ENCODE measurements at places on chromosomes 6 and 20.

- no peak for ATAC-seq
Observed at GRCh38 chr6:136734977-136735376, 57.3 kb downstream of the MAP3K5 start.

- no peak for ATAC-seq
Observed at GRCh38 chr6:53730767-53731166, 64.0 kb upstream of the LRRC1 start.

GRCh38 chr6:150987371-150987828 is 121.9 kb downstream of the MTHFD1L start:
- ATAC-seq: peak; percentile 79

DNA sequence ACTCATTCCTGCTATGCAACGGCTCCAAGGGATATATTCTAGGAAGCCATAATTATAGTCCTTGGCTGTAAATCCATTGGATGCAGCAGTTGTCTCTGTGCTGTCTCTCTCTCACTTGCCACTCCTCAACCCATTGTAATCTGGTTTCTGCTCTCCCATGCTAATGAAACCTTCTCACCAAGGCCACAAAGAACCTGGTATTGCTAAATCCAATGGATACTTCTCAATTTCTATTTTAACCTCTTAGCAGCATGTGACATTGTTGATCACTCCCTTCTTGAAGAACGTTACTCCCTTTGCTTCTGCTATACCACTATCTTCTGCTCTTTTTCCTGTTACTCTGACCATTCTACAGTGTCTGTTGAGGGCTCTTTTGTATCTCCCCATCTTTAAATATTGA is 39.8 kb upstream of the GCLC start:
- ATAC-seq: no peak

- ATAC-seq: peak; percentile 85
Observed at GRCh38 chr20:7859356-7859802, 80.9 kb downstream of the HAO1 start.

DNA sequence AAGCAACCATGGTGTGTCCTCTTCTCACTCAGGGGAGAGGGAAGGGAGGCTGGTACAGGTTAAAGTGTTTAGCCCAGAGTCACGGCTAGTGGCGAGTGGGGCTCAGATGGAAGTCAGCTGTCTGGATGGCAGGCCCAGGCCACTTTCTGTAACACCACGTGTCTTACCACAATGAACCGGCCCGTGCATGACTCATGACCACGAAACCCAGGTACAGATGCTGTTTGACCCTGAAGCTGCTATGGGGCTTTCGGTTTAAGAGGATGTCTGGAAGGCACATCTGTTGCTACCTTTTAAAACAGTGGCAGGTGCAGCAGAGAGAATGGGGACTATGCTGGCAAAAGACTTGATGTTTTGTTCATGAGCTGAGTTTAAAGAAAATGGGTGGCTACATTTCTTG is 36.5 kb upstream of the MPC1 start:
- ATAC-seq: no peak

DNA sequence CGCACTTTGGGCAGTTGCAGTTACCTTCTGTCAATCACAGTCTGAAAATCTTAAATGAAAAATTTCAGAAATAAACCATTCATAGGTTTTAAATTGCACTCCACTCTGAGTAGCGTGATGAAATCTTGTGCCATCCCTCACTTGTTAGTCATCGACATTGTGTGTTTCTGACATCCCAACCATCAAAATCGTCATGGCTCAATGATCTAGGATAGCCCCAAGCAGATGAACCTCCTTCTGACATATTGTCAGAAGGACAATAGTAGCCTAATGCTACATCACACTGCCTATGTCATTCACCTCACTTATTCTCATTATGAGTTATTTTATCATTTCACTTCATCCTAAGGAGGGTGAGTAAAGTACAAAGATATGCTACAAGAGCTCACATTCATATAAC is 284.8 kb downstream of the PTPRK start:
- no peak for ATAC-seq

GRCh38 chr20:33704197-33704924 is 15.7 kb downstream of the PXMP4 start:
- no peak for ATAC-seq

- no peak for ATAC-seq
Observed at GRCh38 chr6:21256197-21256596, 337.4 kb upstream of the SOX4 start.

DNA sequence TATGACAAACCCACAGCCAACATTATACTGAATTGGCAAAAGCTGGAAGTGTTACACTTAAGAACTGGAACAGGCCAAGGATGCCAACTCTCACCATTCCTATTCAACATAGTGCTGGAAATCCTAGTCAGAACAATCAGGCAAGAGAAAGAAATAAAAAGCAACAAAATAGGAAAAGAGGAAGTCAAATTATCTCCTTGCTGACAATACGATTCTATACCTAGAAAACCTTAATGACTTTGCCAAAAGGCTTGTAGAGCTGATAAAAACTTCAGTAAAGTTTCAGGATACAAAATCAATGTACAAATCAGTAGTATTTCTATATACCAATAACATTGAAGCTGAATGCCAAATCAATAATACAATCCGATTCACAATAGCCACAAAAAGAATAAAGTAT is 32.4 kb downstream of the OR5V1 start:
- ATAC-seq: no peak

DNA sequence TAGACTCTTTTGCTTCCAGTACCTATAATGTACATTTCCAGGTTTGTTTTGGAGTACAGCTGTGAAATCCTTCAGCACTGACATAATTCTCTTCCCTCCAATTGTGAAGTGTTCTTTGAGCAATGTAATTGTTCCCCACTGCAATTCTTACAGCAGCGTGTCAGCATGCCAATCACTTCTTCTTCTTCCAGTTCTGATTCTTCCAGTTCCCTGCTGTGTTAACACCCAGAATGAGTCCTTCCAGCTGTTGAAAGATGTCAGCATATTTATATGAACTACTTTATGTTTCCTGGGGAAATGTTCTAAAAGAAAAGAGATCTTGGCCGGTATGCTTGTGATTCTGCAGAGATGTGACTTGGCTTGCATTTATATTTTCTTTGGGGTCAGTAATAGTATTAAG is 213.9 kb downstream of the UNC5CL start:
- no peak for ATAC-seq

DNA sequence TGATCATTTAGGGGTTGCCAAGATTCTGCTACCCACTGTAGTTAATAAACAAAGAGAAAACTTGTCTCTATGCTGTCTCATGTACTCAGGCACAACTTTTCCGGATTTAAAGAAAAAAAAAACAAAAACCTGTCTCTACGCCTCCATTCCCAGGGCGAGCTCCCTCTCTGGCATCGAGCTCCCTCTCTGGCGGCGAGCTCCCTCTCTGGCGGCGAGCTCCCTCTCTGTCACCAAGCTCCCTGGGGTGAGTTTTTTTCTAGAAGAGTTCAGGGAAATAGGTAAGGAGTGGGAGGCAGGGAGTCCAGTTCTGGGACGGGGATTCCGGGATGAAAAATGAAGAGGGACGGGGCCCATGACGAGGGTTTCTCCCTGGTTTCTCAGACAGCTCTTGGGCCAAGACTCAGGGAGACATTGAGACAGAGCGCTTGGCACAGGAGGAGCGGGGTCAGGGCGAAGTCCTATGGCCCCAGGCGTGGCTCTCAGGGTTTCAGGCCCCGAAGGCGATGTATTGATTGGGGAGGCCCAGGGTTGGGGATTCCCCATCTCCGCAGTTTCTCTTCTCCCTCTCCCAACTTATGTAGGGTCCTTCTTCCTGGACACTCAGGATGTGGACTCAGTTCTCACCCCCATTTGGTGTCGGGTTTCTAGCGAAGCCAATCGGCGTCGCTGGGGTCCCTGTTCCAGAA is 16.5 kb upstream of the HLA-A start:
- no peak for ATAC-seq

DNA sequence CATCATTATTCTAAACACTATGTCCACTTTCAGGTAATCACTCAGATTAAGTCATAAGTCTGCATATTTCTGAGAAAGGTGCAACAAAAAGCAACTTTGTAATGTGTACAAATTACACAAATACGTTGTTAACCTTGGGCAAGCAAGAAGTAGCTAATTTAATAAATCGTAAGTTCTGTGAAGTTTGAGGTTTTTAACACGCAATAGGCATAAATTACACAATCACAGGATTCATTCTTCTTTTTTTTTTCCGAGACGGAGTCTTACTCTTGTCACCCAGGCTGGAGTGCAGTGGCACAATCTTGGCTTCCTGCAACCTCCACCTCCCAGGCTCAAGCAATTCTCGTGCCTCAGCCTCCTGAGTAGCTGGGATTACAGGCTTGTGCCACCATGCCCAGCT is 57.2 kb upstream of the F13A1 start:
- ATAC-seq: no peak

GRCh38 chr20:18488301-18488700 is 8.7 kb downstream of the RBBP9 start:
- no peak for ATAC-seq

DNA sequence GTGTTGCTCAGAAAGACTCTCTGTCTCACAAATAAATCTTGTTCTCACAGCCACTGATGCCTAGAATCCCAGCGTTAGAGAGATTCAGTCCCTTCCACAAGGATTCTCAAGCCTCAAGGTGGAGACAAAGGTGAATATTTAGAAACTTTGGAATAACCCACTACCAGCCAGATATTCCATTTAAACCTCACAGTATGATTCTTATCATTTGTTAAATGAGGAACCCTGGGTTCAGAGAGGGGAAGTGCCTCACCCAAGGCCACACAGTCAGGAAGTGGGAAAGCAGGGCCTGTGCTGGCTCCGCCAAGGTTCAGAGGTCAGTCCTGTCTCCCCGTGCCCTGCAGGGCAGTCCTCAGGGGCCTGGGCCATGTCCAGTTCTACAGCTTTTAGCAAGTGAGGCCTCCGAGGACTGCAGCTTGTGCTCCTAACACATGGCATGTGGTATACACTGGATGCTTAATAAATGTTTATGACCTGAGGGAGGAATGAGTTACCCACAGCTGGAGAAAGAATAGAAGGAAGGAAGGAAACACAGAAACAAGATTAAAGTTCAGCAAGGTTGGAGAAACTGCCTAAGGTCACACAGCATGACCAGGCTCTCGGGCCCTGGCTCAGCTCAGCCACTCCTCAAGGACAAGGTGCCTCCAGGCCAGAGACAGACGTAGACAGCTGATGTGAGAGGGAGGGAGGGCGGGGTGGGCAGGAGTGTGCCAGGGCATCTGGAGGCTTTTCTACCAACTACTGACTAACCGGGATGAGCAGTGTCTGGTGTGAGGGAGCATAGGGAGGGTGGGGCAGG is 3.9 kb upstream of the TGM2 start:
- ATAC-seq: no peak

DNA sequence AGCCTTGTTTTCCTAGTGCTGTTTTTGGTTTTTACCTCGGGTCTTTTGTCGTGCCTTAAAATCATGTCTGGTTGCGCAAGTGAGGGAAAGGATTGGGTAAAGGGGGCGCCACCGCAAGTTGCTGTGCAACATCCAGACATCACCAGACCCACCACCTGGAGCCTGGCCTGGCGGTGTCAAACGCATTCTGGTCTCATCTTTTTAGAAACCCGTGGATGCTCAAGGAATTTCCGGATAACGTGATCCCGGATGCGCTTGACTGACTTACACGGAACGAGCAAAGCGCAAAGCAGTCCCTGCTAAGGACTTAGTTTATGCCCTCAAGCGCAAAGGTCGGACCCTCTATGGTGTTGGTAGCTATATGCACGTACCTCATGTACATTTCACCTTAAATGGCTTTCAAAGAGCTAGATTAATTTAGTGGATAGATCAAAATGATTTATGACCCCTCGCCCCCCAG is 105.2 kb downstream of the OR2B2 start:
- peak; percentile 8 for ATAC-seq

DNA sequence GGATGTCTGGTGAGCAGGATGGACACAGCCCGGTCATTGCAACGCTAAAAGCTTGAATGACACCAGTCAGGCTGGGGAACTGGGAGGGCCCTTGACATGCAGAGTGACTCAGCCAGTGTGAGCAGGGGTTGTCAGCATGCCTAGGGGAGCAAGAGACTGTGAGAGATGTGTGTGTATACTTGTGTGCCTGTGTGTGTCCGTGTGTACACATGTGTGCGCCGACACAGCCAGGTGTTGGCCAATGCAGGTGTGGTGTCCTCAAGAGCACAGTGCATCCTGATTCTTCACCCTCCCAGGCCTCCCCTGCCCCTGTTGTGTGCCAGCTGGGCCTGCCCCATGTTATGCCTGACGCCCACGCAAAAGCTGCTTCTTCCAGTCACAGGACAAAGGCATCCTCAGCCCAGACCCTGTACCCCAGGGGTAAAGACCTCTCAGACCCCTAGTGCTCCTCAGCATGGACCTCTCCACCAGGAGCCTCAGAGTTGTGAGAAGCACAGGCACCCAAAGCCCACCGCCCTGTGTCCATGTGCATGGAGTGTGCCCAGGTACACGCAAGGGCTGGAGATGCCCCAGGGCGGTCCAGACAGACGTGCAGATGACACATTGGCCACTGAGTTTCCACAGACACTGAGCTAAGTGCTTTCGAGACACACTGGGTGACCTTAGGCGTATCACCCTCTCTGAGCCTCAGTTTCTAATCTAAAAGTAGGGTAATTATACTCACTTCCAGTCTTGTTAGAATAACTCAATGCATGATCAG is 16.6 kb downstream of the NRSN2 start:
- ATAC-seq: no peak

DNA sequence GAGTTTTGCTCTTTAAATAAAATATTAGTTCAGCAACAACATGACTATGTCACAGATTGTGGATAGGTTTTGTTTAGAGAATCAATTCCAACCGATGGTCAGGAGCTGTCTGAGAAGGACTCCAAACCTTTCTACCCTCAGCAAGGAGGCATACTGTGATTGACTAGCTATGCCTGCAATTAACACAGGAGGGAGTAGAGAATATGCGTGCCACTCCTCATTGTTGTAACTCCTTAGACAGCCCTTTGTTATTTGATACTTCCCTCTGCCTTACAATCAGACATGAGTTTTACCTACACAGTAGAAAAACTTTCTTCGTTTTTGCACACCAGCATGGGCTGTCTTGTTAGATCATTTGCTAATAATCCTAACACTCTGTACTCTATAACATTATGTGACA is 796.5 kb downstream of the PRIM2 start:
- no peak for ATAC-seq

DNA sequence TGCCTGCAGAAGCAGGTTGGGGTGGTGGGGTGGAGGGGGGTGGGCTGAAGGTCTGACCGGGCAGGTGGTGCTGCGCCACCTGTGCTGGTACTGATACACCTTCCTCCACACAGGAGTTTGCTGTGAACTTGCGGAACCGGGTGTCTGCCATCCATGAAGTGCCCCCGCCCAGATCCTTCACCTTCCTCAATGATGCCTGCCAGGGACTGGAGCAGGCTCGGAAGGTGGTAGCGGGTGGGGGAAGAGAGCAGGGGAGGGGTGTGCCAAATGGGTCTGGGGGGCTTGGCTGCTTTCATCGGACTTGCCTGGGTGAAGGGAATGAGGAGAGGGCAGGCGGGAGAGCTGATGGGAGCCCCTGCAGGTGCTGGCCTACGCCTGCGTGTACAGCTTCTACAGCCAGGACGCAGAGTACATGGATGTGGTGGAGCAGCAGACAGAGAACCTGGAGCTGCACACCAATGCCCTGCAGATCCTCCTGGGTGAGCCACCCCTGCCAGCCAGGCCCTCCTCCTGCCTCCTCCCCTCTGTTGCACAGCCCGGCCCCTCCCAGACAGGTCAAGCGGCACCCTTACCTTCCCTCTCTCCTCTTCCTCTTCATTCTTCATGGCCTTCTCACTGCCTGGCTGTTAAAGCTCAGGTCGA is 6.7 kb downstream of the DNPH1 start:
- ATAC-seq: no peak
